ENCODE measurements at places on chromosomes 2 and 18.

DNA sequence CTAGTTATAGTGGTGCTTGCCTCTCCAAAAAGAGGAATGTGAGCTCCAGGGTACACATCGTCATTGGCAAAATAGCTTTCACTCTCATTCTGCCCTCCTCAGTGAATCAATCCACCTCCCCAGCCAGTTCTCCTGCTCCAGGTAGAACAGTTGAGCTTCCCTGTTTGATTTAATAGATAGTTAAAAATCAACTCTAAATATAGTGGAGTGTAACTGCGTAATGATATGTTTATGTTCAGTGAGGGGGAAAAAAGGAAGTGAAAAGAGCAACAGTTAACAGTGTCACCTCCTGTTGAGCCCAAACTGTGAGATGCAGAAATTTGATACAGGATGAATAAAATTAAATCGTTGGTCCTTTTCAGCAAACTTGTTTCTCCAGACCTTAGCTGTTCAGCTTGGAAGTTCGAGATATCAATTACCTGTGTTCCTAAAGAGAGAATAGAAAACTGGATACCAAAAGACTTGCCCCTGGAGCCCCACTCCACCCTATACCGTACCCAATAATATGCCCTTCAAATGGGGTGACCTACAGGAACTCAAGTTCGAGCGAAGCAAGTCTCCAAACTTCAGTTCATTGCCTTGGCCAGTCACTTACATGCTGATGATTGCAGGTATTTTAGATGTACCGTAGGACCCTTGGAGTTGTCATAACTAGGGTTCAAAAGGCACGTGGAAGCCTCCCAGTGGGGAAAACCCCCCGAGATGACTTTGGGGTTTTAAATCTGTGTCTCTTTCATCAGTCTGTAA is 708.4 kb downstream of the RNF144A start:
- no peak for DNase-seq

- no peak for DNase-seq
These were observed 159.6 kb upstream of the SIX2 start for GRCh38 chr2:45168711-45169338.

- peak; percentile 53 for DNase-seq
These were observed 10.2 kb upstream of the EIF2AK3 start for GRCh38 chr2:88637464-88637863.

- DNase-seq: no peak
These were observed 54.3 kb downstream of the ITGA6 start for GRCh38 chr2:172481507-172482262.

DNA sequence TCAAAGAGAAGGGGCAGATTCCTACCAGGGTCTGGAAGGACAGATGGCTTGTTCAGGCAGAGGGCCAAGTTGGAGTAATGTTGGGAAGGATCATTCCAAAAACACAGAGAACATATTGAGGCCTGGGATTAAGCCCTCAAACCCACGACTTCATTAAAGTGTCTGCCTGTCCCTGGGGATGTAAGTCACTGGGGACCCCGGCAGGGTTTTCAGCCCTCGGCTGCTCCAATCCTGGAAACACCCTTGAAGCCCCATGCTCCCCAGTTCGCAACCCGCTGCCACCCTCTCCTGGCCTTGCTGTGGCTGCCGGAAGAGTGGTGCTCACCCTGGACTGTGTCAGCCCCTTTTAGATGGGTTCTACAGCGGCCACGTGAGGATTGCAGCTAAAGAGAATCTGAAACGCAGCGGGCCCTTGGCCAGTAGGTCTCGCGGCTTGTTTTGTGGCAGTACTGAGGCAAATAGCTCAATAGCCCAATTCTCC is 79.9 kb downstream of the EPAS1 start:
- DNase-seq: no peak

GRCh38 chr18:37499913-37500312 is 65.7 kb downstream of the CELF4 start:
- no peak for DNase-seq

GRCh38 chr2:234795272-234795920 is 156.4 kb upstream of the SH3BP4 start:
- peak; percentile 6 for DNase-seq

DNA sequence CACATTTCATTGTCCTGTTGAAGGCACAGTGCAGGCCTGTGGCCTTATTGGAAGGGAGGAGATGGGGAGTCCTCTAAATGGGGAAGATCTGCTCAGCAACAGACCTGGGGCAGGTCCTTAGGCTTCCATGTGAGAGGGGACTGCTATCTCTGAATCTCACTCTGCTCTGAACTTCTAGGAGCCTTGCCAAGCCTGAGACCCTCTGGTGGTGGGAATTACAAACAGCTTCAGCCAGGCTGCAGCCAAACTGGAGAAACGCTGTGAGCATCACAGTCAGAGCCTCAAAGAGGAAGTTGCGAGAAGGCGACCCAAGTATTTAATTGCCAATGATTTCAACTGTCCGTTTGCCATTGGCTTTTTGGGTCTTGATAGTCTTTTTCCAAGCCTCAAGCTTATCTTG is 66.8 kb upstream of the MC2R start:
- DNase-seq: no peak

- DNase-seq: no peak
These were observed 155.6 kb downstream of the AGAP1 start for GRCh38 chr2:235649418-235649817.

GRCh38 chr2:185875136-185875931 is 136.7 kb downstream of the FSIP2 start:
- DNase-seq: no peak

DNA sequence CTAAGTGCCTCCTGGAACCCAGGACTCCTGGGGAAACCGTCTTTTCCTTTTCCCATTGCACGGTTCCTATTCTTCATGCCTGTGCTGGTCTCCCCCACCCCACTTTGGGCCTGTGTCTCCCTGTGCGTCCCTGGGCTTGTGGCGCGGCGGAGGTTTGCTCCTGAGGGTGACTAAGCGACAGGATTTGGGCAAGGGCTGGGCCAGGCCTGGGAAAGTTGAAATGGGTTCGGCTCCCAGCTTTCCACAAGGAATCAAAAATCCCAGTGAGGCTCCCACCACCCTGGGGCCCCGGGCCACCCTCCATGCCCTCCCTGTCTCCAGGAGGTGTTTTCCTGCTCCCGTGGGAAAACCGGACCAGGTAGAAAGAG is 197.6 kb downstream of the NDUFA10 start:
- DNase-seq: no peak

- no peak for DNase-seq
These were observed 124.7 kb upstream of the CAPN13 start for GRCh38 chr2:30931841-30932407.

GRCh38 chr18:24552218-24552617 is 91.8 kb downstream of the HRH4 start:
- no peak for DNase-seq

GRCh38 chr2:57806449-57806968 is 240.1 kb upstream of the VRK2 start:
- no peak for DNase-seq

DNA sequence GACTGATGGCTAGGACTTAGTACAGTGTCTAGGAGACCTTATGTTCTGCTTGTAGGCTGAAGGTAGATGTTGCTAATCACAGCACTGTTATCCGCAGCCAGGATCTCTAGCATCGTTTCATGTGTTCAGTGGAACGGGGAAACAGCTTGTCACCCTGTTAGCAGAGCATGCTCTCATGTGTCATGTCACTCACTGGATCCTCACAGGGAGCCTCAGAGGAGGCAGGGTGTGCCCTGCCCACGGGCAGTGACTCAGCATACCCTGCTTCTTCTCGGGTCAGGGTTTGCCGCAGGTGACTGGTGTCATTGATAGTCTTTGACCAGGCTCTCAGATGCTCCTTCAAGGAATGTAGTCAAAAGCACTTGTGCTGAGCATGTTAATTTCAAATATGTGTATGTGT is 44.4 kb downstream of the RPIA start:
- DNase-seq: peak; percentile 41

DNA sequence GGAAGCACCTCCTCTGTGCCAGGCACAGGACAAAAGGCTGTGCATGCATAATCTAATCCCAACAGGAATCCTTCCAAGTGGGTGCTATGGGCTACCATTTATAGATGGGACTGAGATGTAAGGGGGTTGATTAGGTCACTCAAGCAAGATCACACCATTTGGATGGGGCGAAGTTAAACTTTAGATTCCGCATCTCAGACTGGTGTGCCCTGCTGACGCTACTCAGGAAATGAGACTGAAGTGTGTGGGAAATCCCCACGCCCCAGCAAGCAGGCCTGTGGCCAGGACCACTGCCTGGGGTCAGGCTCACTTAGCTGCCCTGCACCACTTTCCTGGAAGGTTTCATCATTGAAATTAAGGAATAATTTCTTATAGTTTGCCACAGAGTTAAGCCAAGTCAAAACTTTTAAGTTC is 70.5 kb upstream of the PPP1CB start:
- peak; percentile 82 for DNase-seq

GRCh38 chr2:11495844-11496681 is 30.1 kb upstream of the E2F6 start:
- DNase-seq: no peak

All from A172 (cell line).